ENCODE measurements at places on chromosomes 2 and 18.
A peak's percentile ranks its signal among the peaks of the same experiment; 100 is the strongest.

GRCh38 chr18:56089612-56090258, 501.7 kb upstream of the TCF4 start:
- DNase-seq = peak; percentile 66

GRCh38 chr2:106296182-106296815, 102.2 kb upstream of the UXS1 start:
- DNase-seq = no peak

DNA sequence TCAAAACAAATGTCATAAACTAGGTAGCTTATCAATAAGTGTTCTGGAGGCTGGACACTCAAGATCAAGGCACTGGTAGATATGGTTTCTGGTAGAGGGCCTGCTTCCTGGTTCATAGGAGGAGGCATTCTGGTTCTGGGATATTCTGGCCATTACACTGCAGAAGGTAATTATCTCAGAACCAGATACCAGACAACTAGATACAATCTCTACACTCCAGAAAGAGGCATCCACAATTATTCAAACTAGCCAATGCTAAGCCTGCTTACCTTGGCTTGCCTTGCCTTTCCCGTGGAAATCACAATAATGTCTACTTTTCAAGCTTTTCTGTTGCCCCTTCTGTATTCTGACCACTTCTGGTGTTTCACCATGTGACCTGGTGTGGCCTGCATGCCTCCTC, 785.2 kb upstream of the GYPC start:
- no peak for DNase-seq

DNA sequence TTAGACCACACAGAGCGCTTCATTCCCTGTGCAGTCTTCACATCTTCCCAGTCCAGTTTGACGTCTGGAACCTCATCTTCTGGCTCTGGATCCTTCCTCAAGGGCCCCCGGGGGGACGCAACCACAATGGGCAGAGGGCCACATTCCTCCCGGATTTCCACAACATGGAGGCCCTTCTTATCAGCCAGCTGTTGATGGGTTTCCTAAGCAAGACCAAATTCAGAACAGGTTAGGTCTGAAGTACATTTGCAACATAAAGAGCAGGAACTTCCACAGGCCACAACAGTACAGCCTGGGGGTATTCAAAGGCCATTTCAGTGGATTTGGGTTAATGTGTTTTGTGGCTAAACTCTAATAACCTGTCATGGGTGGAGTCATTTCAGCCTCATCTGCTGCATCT, 34.2 kb downstream of the MRPS5 start:
- no peak for DNase-seq

DNA sequence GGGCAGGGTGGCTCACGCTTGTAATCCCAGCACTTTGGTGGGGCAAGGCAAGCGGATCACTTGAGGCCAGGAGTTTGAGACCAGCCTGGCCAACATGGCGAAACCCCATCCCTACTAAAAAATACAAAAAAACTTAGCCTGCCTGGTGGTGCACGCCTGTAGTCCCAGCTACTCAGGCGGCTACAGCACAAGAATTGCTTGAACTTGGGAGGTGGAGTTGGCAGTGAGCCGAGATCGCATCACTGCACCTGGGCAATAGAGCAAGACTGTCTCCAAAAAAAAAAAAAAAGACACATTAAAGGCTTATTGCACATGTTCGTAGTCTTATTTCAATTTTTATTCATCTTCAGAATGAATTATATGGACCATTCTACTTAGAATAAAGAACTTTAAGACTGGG, 110.2 kb downstream of the BMPR2 start:
- DNase-seq = no peak

DNA sequence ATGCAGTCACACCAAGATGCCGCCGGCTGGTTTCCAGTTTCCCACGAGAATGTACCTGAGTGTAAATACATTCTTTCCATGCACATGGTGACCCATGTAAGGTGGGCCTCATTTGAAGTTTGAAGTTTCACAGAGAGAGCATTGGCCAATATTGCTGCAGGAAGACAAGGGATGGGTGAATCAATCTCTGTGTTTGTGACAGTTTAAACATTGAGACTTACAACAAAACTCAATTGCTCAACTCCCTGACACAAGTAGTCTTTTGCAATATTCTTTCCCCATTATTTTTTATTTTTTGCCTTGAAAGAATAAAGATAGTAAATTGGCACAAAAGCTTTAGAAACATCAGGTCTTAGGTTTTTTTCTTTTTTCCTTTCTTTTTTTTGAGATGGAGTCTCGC, 5.1 kb downstream of the SERPINB2 start:
- no peak for DNase-seq

GRCh38 chr2:69674316-69674670, 30.8 kb upstream of the AAK1 start:
- no peak for DNase-seq

GRCh38 chr2:144886862-144887261, 366.9 kb upstream of the ZEB2 start:
- DNase-seq = no peak

DNA sequence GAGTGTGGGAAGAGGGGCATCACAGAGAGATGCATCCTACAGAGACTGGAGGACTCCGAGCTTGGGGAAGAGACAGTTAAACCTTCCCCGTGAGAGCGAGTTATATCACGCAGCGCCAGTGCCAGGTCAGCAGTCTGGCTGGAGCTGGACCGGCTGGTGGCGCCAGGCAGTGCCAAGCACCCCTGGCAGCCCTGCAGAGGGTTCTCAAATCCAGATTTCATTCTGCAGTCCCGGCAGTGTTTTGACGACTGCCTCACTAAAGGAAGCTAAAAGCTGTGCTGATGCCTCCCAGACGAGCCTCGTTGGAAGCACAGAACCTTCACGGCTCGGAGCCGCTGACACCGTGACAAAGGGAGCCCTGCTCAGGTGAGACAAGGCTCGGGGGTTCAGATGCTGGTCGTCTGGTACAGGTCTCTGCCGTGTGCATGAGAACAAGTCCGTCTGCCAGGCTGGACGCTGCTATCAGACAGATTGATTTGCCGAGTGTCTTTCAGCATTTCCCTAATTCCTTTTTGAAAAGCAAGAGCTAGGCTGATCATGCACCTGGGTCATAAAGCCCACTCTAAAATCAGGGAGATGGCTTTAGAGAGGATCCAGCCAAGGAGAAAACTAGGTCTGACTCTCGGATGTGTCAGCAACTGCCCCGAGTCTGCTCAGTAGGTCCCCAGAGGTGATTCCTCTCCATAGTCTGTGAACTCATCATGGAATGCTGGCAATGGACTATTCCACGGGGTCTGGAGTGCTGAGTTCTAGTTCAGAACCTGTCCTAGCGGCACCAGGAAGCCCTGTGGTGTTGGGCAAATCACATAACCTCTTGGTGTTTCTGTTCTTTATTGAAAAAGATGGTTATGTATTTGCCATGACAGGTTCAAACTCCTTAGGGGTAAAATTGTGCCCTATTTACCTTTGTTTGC, 240.6 kb downstream of the SOX11 start:
- no peak for DNase-seq

DNA sequence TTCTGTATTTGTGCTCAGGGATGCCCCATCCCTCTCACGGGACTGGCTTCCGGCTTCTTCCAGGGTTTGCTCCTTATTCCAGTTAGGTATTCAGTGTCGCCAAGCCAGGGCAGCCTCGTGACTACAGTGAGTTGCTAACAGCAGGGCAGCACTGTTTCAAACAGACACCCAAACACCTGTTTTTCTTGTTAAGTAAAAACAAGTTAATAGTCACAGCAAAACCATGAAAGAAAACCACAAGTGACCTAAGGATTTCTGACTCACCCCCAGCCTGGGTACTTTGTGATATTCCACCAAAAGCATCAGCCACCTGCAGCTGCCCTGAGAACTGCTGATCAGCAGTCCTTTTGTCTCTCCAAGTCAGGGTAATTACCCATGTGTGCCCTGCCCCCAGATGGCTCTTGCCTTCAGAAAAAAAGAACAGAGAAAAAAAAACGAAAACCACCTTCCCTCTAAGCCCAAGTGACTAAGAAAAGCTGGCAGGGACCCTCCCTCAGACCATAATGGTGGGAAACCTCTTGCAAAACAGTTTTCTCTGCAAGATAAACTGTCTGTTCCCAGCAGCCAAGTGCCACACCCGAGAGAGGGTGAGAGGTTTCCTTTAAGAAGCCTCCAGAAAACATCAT, 178.2 kb downstream of the ANAPC1 start:
- peak; percentile 23 for DNase-seq

Measured in B cell (primary cell).